Kidney capillary endothelial cell (primary cell): ENCODE measurements at places on chromosomes 7 and 10.

DNA sequence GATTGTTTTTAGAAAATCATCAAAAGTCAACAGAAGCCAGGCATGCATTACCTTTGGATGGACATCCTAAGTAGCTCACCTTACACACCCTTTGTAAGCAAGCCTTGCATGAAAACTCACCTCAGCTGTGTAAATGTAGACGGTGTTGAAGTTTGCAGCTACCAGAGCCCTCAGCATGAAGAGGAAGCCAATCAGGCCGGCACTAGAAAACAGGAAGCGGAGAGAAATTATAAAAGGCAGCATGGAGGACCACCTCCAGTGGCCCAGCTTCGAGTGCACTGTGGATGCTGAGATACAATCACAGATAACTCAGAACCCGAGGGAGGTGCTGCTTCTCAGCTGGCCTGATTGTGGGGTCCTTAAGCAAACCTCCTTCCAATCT, 75.3 kb downstream of the SVOPL start:
- DNase-seq: no peak

DNA sequence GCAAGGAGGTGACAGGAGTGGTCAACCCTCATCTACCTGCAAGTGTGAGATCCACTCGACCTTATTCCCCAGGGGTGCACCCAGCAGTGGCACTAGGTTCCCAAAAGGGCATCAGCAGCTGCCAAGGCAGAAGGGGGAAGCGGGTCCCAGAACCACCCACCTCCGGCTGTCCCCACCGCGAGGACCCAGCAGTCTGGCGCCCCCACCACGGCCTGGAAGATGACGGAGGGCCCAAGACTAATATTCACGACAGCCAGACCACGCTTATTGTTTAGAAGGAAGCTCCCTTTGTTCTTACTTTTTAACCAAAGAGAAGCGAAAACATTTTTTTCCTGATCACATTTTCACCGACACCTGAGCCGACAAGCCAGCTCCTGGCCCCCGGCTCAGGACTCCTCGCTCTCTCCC, 3.6 kb upstream of the EVX1 start:
- DNase-seq: no peak

DNA sequence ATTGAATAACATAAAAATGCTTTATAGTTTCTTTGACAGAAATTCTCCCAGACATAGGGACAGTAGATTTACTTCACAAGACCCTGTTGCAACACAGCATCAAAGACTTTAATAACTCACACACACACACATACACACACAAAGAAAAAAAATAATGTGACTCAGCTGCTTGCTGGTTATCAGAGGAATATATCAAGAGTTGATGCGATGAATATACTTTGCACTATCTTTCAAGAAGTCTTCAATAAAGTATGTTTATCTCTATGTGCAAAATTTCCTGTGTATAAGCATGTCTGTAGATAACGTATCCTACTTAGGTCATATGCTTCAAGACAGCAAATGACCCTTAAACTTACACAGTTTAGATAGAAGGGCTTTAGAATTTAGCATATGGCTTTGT, 243.1 kb downstream of the ARL4A start:
- no peak for DNase-seq

- DNase-seq: no peak
Measured at GRCh38 chr10:74072503-74072902, 74.6 kb downstream of the VCL start.

GRCh38 chr7:136064081-136064480, 86.9 kb upstream of the MTPN start:
- no peak for DNase-seq

- DNase-seq: peak; percentile 81
Measured at GRCh38 chr7:157276731-157277562, 59.9 kb upstream of the DNAJB6 start.

DNA sequence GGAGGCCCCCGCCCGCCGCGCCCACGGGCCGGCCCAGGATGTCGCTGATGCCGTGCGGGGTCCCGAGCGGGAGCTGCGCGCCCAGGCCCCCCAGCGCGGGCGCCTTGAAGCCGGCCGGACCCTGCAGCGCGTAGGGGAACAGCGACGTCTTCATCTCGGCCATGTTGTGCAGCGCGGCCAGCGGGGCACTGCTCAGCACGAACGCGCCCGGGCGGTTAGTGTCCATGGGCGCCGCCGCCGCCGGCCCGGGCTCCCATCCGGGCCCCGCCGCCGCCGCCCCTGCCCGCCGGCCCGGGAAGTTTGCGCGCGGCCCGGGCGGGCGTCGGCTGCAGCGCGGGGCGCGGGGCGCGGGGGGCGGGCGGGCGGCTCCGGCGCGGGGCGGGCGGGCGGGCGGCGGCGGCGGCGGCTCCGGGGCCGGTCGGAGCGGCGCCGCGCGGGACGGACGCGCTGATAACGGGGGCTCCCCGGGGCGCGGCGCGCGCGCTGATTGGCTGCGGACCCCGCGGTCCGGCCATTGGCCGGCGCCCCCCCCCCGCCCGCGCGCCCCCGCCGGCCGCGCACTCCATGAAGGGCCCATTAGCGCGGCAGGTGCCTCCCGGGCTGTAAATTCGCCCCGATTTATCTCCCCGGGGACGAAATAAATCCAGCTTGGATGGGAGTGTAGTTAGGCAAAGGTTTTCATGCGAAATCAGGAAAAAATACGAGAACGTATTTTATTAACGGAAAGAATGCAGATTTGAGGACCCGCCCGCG, at the start of gene NKX6-2:
TSS of gene NKX6-2 (minus strand) at position 425 of the 753 bp plus-strand sequence. CDS start at position 226, 199 bp downstream.
- no peak for DNase-seq

DNA sequence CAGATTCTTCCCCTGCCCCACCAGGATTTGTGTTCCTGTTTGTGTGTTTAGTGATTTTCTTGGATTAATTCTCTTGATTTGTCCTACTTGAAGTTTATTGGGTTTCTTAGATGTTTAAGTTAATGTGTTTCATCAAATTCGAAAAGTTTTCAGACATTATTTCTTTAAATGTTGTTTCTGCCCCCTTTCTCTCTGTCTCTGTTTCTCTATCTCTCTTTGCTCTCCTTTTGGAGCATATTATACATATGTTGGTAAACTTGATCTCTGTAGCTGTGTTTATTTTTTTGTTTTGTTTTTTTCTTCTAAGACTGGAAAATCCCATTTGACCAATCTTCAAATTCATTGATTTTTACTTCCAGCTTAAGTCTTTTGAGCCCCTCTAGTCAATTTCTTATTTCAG, 115.6 kb downstream of the ZNF277 start:
- DNase-seq: no peak

DNA sequence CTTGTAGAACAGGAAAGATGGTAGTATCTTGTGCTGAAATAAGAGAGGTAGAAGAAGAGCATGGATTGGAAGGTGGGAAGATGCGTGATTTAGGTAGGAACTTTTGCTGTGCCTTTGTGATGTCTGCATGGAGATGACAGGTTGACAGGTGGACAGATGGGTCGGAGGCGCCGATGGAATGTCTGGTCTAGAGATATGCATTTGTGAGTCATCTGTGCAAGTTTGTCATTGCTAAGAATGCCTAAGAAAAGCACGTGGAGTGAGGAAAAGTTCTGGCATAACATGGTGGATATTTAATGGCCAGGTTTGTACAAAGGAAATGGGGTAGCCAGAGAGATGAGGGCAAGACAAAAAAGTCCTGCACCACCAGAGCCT, 76.0 kb upstream of the ARMC3 start:
- DNase-seq: no peak

- no peak for DNase-seq
Measured at GRCh38 chr10:132394201-132394811, 2.7 kb upstream of the PWWP2B start.

GRCh38 chr10:12625393-12626023, 276.2 kb downstream of the CAMK1D start:
- no peak for DNase-seq

DNA sequence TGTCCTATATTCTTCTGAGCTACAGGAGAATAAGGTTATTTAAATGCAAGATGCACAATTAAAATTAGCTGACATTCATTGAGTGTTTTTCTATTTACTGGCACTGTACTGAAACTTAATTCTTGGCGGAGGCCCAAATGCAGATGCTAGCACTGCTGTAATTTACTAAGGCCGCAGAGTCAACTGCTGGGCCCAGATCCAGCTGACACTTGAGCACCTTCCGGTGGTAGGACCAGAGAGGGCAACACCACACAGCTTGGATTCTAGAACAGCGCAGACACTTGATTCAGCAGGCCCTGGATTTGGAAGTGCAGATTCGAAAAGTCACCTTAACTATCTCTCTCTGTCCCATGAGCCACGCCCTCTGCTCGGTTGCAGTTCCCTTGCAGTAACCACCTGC, 228.6 kb upstream of the TMEM72 start:
- no peak for DNase-seq
